NCI-H1417 treated with DMSO at 0.1 percent for 48 hours (cell line): ENCODE measurements at places on chromosomes 1 and 21.

DNA sequence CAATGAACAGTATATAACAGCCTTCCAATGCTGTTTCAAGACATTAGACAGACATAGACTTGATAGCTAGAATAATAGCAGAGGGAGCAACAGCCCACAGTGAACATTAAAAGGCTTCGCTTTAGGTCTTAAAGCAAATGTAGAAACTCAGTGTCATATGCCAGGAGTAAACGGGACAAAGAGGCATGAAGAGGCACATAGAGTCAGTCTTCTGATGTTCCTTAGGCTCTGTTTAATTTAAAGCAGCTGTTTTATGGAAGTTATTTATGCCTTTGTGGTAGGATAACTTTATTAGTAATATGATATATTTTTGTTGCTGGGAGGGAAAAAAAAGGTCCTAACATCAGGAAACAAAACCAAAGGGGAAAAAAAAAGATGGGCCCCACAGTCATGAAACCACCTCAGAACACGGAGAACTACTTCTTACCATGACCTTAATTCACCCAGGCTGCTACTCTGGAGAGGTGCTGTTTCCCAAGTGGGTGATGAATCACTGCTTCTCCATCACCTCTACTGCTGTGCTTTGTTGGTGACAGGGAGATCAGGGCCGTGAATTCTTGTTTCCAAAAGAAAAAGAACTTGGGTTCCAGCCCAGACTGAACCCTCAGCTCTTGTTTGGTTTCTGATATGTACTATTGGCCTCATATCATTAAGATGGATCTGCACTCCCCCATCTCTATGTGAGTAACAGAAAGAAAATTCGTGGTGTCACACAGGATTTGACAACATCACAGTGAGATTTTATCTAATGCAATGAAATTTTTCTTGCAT, 616.9 kb downstream of the KIF26B start:
- no peak for DNase-seq

- no peak for DNase-seq
These were observed 165.3 kb downstream of the LTN1 start for GRCh38 chr21:28827422-28827821.

- DNase-seq = no peak
These were observed 46.6 kb downstream of the ADARB1 start for GRCh38 chr21:45120975-45121374.

- no peak for DNase-seq
These were observed 74.6 kb downstream of the OBSCN start for GRCh38 chr1:228282329-228283042.

- DNase-seq = no peak
These were observed 10.6 kb downstream of the PAX7 start for GRCh38 chr1:18641005-18641941.

DNA sequence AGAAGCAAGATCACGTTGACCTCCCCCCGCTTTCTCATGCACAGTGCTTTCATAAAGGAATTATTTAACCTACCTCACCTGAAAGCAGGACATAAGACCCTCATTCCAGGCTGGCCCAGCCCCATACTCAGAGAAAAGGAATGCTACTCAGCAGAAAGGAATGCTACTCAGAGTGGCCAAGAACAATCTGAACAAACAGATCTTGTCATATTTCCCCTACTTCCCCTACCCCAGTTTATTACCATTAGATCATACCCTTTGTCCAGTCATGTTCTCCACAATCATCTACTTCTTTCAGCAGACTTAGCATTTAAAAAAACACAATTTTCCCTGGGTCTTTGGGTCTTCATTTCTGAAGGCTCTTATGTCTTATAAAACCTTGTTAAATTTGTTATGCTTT, 89.8 kb downstream of the SLC16A1 start:
- DNase-seq = no peak

DNA sequence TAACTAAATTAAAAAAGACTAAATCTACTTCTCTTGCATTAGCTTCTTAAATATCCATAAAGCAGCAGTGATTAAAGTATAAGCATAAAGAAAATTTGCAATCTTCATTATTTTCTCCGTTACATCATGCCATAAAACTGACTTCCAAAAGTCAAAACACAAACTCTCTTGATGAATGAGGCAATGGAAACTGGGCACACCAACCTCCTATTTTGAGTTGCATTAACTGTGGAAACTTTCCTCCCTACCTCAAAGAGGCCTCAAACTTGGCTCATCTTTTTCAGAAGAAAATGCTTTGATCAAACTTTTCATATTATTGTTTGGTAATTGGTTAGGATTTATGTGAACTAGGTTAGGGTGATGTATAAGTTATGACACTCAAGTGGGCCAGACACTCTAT, 4.1 kb upstream of the BTG3 start:
- DNase-seq = no peak

GRCh38 chr1:28173151-28173979, 3.1 kb downstream of the PTAFR start:
- DNase-seq = no peak

GRCh38 chr1:69743146-69743545, 175.4 kb downstream of the LRRC7 start:
- DNase-seq = no peak
